RPMI7951 (cell line): ENCODE measurements at places on chromosomes 2 and 18.

- peak; percentile 66 for DNase-seq
Measured at GRCh38 chr2:85753525-85754312, at the start of gene ATOH8. TSS of gene ATOH8 (plus strand) at chr2:85753991. CDS start at chr2:85754190, 199 bp downstream.

GRCh38 chr18:7980656-7981055 lies 413.5 kb downstream of the PTPRM start:
- DNase-seq: no peak

DNA sequence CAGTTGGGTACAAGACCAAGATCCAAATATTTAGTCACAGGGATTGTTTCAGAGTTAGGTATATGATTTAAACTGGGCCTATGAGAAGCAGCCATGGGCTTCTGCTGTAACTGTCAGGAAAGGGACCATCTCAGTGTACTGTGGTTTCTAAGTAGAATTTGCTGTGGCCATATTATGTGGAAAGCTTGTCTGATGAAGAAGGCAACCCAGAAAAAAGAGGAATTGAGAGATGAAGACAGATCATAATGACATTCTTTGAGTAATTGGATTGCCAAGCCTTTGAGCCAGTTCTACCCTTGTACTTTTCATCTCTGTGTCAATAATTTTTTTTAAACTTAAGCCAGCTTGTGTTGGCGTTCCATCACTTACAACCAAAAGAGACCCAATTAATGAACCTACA lies 259.6 kb downstream of the NUP35 start:
- DNase-seq: no peak

DNA sequence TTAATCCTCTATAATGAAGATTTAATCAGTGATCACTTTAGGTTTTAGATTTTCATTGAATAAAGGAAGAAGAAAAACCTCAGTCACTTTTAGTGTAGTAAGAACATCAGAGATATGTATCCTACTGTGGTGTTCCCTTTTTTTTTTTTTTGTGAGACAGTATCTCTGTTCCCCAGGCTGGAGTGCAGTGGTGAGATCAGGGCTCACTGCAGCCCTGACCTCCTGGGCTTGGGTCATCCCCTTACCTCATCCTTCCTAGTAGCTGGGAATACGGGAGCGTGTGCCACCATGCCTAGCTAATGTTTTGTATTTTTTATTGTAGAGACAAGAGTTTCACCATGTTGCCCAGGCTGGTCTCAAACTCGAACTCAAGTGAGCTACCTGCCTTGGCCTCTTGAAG lies 5.1 kb downstream of the SLC39A10 start:
- DNase-seq: no peak

- no peak for DNase-seq
Measured at GRCh38 chr18:49032189-49032584, 81.4 kb upstream of the SMAD7 start.

DNA sequence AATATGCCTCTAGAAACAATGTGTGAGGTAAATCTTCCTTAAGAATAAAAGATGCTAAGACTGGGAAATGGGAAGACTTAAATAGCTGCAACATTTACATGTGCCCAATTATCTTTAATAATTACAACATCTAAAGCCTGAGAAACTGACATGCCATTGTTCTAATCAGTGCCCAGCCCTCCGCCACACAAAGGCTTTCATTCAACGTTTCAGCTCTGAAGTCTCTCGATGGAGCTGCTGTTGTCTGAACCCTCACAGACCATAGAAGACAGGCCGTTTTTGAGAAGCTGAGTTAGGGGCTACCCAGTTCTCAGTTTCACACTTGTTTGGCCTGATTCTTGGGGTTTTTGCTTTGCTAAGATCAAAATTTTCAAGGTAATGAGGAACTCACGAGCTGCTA lies 315.4 kb upstream of the CHST9 start:
- no peak for DNase-seq

- DNase-seq: no peak
Measured at GRCh38 chr2:143574069-143574468, 444.9 kb downstream of the ARHGAP15 start.

GRCh38 chr18:58287353-58288274 lies 243.6 kb downstream of the NEDD4L start:
- DNase-seq: peak; percentile 23

- DNase-seq: peak; percentile 48
Measured at GRCh38 chr2:239006622-239007285, 158.9 kb downstream of the TWIST2 start.

- no peak for DNase-seq
Measured at GRCh38 chr2:80374105-80374504, 69.6 kb upstream of the LRRTM1 start.

DNA sequence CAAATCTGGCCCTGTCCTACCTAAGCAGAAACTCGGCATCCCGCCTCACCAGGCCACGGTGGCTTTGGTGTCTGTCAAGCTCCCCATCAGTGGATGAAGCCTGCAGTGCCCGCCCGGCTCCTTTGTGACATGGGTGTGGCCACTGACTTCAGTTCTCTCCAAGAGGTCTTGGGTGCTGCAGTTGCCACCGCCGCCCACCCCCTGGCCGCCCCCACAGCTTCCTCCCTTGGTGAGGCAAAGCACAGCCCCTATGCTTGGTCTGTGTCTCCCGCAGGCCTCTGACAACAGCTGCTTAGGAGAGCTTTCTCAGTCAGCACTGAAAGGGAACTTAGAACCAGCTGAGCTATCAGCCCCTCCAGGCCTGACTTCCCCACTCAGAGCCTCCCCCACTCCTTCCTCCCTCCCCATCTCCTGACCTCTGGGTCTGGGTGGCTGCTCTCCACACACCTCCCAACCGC lies 22.9 kb upstream of the GPR55 start:
- no peak for DNase-seq

DNA sequence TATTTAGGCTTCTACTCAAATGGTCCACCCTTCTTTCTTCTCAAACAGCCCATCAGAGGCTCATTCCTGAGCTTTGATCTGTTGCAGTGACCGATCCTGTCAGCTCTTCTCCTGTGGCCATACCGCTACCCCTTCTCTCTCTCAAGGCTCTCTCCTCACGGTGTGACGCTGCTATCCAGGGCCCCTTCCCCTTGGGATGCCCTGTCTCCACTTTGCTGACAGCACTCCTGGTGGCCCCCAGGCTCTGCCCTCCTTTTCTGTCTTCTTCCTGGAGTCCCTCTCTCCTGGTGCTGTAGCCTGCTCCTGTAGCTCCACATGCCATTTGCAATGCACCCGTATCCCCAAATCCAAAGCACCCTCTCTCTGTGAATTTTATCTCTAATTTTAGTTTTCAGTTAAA lies 45.4 kb upstream of the CTAGE1 start:
- DNase-seq: no peak

GRCh38 chr2:188285049-188285448 lies 6.6 kb upstream of the GULP1 start:
- no peak for DNase-seq

- peak; percentile 7 for DNase-seq
Measured at GRCh38 chr2:70035344-70035844, 51.9 kb upstream of the PCBP1 start.

DNA sequence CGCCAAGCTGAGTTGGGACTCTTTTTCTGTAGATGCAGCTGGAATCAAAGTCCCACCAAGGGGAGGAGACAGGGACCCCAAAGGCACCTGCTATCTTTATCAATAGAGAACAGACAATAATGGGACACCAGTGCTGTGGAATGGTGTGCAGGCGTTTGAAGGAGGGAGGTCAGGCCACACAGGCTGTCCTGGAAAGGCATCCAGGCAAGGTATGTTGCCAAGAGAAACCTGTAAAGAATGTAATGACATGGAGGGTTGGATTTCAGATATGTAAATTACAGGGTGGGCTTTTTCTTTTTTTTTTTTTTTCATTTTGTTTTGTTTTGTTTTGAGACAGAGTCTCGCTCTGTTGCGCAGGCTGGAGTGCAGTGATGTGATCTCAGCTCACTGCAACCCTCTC lies 9.7 kb upstream of the NMUR1 start:
- DNase-seq: no peak

DNA sequence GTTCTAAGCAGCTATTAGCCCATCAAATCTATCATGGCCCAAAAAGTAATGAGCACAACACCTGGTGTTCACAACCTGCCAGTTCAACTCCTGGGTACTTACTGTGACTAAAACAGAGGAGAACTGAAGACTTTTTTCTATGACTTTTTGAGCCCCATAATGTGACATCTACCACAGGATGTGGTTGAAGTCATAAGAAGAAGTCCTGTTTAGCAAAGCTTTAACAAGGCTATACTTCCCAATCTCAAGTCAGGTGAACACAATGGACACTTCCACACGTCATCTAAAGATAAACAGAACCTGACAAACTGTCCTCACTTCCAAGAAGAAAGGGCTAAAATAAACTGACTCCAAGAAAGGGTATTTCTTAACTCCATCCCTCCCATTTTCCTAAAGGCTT lies 138.8 kb downstream of the ATAD2B start:
- no peak for DNase-seq

GRCh38 chr2:77210725-77211124 lies 311.5 kb downstream of the LRRTM4 start:
- DNase-seq: no peak

- DNase-seq: peak; percentile 95
Measured at GRCh38 chr2:96556441-96557330, 20.1 kb downstream of the ARID5A start.

- peak; percentile 100 for DNase-seq
Measured at GRCh38 chr2:234981197-234982095, 29.6 kb downstream of the SH3BP4 start.

GRCh38 chr2:232927793-232928550 lies 57.9 kb downstream of the SNORC start:
- peak; percentile 23 for DNase-seq

DNA sequence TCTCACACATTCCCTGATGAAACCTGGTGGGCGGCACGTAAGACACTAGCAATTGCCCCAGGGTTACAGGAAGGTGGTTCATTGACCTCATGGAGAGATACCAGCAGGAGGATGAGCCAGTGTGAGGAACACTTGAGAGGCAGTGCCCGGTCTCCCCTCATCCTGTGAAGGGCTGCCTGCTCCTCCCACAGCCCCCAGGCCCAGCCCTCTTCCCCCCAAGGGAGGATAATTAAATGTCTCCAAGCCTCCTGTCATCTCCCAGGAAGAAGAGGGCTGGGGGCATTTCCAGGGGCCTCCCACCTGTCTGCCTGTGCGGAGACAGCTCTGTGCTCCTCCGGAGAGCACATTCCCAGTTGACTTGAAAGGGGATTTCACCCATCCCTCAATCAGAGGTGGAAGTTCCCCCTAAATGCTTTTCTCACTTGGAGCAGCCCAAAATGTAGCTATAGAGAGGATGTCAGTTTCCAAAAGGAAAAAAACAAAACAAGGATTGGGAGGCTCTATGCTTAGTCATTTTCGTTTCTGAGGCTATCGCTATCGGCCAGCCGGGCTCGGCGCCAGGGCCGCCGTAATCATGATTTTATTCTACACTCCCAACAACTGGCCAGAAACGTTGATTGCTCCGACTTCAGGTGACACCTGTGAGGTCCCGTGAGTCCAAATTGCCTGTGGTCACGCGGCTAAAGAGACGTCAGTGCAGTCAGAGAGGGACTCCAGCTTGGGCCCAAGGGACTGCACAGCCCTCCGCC lies 7.1 kb downstream of the KCNF1 start:
- DNase-seq: peak; percentile 56

DNA sequence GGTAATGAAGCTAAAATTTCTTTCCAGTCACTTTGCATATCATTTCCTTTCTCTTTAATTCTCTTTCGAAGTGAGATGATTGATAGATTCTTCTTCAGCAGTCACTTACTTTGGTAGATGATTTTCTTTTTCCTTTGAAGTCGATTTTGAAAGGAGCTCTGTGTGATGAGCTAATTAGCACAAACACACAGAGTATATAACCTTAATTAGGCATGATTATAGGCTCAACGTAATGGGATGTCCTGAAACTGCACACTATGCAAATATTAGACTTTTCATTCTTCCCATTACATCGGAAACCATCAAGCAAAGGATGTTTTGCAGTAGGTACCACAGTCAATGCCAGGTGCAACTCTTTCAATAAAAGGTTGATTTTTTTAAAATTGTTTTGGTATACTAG lies 6.4 kb upstream of the CTLA4 start:
- DNase-seq: no peak

- DNase-seq: no peak
Measured at GRCh38 chr2:117931978-117932377, 81.9 kb downstream of the CCDC93 start.

GRCh38 chr2:20106746-20107145 lies 55.3 kb upstream of the LAPTM4A start:
- DNase-seq: peak; percentile 63

DNA sequence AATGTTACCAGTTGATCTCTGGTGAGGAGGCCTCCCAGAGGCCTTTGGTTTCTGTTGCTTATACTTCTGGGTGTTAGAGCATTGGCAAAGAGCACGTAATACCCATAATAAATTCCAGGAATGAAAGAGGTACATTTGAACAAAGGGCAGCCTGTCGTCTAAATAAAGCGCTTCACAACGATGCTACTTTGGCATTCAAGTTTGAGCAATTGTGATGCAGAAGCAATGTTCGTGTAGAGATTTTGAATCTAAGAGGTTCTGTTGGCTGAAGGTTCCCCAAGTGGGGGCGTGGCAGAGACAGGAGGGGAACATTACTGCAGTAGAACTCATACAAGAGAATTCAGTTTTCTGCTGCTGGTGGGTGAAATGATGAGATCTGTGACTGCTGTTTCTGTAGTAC lies 27.8 kb downstream of the ZNF532 start:
- DNase-seq: peak; percentile 24

GRCh38 chr18:28684746-28685355 lies 507.9 kb upstream of the CDH2 start:
- peak; percentile 83 for DNase-seq

DNA sequence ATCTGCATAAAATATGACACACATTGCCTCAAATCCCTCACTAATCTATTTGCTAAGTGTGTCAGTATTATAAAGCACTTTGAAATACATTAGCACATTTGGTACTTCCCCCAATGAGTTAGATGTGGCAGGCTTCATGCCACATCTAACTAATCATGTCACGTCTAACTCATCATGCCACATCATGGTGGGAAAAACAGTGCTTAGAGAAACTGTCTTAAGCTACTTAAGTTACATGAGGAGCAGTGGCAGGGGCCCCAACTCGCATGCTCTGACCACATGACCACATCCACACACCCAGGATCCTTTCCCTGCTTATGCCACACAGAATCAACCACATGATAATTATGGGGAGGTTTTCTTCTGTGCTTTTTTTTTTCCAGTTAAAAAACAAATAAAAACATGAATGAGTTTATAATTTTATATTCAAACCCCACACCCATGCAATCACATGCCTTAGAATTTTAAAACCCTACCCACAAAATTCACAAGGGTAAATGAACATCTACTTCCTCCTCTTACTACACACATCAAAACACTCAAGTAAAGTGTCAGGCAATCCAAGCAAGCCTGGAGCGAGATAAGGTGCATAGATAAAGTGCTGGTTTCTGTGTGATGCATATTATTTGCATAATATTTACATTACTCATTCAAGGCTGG lies 1.6 kb downstream of the ABCA12 start:
- peak; percentile 58 for DNase-seq

DNA sequence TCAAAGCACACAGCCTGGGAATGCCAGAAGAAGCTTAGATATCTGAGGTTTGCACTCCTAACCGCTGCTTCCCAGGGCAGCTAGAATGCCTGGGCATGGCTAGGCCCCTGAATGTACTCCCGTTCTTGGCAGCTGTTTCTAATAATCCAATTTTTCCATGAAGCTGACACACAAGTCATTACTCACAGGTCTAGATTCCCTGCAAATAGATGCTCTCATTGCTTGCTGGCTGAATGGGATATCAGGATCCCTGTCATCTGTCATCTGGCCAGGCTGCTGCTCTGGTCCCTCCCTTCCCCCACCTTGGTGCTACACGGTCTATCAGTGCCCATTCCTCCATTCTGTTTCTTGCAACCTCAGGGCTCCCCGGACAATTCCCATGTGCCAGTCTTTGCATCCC lies 40.7 kb upstream of the TEX51 start:
- peak; percentile 8 for DNase-seq
